ENCODE measurements at places on chromosomes 3 and 15.

GRCh38 chr15:40183636-40184463, 23.0 kb downstream of the BUB1B start:
- no peak for DNase-seq

DNA sequence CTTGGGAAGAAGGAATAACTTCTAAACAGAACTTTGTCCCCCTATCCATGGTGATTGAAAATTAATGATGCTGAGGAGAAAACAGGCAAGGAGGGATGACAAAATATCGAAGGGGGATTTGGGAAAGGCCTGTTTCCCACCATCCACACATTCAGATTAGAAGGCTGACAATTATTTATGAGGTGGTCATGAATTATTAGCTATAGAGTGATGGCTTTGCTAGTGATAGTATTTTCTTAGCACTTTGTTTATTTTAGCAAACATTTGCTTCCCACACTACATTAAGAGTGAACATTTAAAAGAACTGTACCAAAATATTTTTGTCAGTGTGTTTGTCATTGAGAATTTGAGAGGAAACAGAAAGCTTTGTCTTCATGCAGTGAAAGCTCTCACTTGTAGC, 172.6 kb upstream of the PDZRN3 start:
- no peak for DNase-seq

DNA sequence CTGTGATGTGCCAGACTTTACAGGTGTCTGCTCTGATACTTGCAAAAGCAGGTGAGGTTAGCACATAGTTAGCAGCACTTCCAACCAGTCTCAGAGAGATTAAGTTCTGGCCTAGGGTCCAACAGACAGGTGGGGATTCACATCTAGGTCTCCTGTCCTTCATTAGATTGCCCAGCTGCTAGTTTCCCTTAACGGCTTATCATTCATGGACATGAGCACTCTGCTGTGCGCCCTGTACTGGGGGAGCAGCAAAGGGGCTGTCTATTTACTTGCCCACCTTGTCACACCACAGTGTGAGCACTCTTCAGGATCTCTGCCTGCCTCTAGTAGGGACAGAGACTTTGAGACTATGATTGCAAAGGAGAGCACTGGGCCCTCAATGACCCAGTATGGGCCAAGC, 8.7 kb downstream of the SPSB4 start:
- DNase-seq = no peak

GRCh38 chr15:25437777-25438600, 835 bp downstream of the UBE3A start:
- no peak for DNase-seq

- no peak for DNase-seq
Observed at GRCh38 chr3:136106101-136106500, 90.0 kb downstream of the MSL2 start.

Data from esophagus squamous epithelium (tissue), 5 donors.